ENCODE measurements at places on chromosomes 16 and 17. TPM values are rescaled to one million over a fixed set of nuclear protein-coding genes. Genes with fewer than 3 reads are reported as not detected.

DNA sequence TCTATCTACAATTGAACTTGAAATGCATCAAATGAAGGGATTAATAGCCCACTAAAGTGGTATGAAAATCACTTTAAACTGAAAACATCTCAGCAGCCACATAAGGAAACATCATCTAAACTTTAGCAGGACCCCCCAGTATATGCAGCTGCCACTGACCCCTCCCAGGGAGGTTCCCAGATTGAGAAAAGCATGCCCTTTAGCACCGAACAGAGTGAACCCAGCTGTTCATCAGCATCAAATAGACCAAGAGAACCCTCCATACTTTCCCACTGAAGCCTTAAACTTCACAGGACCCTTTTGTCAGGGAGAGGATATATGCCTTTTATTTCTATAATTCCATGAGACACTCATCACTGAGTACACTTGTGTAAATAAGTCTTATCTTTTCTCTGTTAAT is 44.6 kb downstream of the MYH10 start:
- DNase-seq, result no peak

The SYT17 gene
- total RNA-seq, result 11.8 TPM

The MT4 gene
- total RNA-seq, result not detected

The TBX2 gene
- total RNA-seq, result 8.5 TPM

DNA sequence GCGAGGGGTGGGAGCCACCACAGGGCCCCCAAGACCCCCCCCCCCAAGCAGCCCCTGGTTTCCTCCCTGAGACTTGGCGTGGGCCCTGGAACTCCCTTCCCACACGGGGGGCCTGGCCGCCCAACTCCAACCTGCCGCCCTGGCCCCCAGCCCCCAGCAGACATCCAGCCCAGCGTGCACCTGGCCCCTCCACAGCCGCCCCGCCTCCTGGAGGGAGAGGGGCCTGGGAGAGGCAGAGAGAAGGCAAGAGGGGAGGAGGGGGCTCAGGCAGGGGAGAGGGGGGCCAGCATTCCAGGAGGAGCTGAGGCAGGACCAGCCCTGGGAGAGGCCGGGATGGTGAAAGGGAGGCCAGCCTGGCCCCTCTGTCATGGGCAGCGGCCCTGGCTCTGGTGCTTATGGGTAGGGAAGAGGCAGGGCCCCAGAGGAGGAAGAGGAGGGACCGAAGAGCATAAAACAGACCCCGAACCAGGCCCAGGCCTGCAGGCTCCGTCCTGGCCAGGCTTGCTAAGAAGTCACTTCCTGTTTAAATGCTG is 16.7 kb downstream of the IL34 start:
- DNase-seq, result no peak

GRCh38 chr17:56113486-56113885 is 39.8 kb upstream of the ANKFN1 start:
- no peak for DNase-seq

The ADPRM gene
- total RNA-seq, result 2.9 TPM

DNA sequence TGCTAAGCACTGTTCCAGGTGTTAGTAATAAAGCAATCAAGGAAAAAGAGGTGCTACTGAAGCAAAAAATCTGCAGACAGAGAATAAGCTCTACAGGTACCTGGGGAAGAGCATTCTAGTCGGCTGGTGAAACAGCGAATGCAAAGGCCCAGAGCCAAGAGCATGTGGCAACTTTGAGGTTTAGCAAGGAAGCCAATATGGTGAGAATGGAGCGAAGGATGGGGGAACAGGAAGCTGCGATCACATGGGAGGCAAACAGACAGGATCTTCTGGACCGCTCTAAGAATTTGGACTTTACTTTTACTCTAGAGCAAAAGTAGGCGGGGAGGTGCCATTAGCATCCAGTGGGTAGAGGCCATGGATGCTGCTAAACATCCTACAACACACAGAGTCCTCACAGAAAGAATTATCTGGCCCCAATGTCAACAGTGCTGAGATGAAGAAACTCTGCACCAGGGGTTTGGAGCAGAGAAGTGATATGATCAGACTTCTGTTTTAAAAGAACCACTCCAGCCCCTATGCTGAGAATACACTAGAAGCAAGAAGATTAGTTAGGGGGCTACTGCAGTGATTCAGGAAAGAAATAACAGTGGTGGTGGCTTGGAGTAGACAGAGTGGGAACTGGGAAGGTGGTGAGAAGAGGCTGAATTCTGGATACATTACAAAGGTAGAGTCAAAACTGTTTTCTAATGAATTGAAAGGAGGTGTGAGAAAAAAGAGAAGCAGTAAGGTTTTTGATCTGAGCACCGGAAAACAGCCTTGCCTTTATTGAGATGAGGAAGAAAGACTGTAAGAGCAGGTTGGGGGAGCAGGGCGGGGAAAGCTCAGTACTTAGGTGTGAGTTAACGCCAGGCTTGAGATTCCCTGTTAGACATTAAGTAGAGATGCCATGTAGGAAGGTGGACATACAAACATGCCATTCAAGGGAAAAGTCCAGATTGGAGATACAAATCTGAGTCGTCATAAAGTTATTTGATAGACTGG is 11.0 kb downstream of the EFTUD2 start:
- DNase-seq, result no peak

GRCh38 chr17:38711792-38712571 is 6.9 kb downstream of the MLLT6 start:
- DNase-seq, result no peak

- no peak for DNase-seq
Measured at GRCh38 chr16:5918567-5919130, 821.1 kb upstream of the EEF2KMT start.

- DNase-seq, result no peak
Measured at GRCh38 chr17:47686276-47686635, 7.7 kb upstream of the TBKBP1 start.

DNA sequence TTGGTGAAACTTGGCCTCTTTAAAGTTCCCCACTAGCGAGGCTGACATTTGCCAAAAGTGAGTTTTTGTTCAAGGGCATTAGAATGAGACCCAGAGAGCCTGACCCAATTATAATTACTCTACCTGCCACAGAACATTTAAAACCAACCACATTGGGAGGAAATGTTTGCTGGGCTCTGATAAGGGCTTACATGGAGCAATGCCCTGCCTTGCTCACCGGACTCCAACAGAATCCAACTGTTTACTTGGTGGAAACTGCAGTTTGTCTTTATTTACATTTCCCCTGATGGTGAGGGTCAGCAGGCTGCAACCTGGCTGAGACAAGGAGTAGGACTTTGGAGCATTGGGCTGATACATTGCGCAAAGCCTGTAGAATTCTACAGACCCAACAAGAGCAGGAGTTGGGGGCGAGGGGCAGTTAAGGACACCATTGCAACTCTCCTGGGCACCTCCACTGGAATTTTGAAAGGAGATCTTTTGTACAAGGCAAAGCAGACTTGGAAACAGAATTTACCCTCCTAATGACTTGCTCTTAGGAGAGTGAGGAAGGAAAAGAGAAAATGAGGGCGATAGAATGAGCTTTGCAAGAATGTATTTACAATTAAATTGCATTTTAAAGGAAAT is 368.6 kb downstream of the SHISA9 start:
- no peak for DNase-seq

The HAS3 gene
- 153 TPM for total RNA-seq

GRCh38 chr17:81452551-81452950 is 57.3 kb downstream of the BAHCC1 start:
- DNase-seq, result no peak

The CDRT4 gene
- total RNA-seq, result 8.9 TPM

- DNase-seq, result no peak
Measured at GRCh38 chr17:21029515-21029914, 13.3 kb downstream of the USP22 start.

- DNase-seq, result peak; percentile 84
Measured at GRCh38 chr17:4940555-4941318, 669 bp downstream of the RNF167 start.

- DNase-seq, result no peak
Measured at GRCh38 chr17:73769479-73769878, 125.2 kb upstream of the SDK2 start.

All from PC-3 (cell line).